ENCODE measurements at places on chromosomes 6 and 20. TPM values are rescaled to one million over a fixed set of nuclear protein-coding genes. Genes with fewer than 3 reads are reported as not detected.

RAET1E gene
- 0.45 TPM for polyA plus RNA-seq

DNA sequence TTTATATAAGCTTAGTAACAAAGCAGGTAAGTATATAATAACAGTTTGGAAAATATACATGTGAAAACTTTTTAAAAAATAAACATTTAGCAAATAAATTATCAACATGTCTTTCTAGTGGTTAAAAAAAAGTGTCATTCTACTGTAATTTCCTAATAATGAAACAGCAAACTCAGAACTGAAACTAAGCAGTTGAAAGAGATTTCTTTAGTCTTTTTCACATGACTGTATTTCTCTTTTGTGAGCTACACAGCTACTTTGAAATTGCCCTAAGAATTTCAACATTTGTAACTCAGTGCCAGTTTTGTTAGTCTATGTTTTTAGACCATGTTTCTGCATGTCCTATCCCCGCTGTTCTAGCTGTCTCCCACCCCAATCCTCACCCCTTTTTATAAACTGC is 28.4 kb upstream of the SDHAF4 start:
- DNase-seq = no peak

DNA sequence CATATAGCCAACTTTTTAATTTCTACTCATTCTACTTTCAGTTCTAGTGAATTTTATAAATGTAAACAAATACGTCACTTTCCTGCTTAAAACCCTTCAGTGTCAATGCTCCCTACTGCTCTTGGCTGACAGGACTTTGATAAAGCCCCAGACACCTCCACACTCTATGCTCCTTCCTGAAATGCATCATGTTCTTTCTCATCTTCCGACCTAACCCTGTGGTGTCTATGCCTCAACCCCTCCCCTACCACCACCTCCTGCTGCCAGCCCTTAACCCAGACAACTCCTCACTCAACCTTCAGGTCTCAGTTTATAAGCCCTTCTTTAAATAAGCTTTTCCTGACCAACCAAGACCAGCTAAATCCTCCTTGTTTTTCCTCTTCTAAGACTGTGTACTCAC is 19.1 kb downstream of the TLDC2 start:
- no peak for DNase-seq

- DNase-seq = no peak
Measured at GRCh38 chr6:142482249-142482648, 180.4 kb downstream of the ADGRG6 start.
